ENCODE measurements at places on chromosomes 11 and 22.

DNA sequence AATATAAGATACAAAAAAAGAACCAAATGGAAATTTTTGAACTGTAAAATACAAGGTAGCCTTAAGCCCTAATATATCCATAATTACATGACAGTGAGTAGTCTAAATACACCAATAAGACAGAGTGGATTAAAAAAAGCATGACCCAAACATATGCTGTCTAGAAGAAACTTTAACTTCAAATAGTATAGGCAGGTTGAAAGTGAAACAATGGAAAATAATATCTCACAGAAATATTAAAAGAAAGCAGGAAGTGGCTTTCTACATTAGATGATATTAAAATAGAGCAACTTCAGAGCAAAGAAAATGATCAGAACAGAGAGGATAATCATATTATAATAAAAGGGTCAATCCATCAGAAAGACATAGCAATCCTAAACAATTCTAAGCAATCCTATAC, 21.8 kb downstream of the DCUN1D5 start:
- no peak for DNase-seq

DNA sequence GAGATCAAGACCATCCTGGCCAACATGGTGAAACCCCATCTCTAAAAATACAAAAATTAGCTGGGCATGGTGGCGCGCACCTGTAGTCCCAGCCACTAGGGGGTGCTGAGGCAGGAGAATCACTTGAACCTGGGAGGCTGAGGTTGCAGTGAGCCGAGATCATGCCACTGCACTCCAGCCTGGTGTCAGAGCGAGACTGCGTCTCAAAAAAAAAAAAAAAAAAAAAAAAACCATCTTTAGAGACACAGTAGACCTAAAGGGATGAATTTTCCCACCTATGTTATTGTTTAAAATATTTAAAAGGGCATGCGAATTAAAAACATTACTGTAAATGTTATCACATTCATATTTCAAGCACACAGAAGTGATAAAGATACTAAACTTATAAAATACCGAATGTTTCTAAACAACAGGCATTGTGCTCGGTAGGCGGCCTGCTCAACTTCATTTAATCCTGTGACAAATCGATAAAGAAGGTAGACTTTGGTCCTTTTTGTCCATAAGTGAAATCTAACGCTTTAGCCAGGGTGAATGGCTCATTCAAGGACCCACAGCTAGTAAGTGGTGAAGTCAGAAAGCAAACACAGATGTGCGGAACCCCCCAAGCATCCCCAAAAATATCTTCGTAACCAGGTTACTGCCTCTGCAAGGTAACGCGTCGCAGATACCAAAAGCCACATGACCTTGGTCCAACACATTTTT, 16.1 kb downstream of the NCAPD3 start:
- DNase-seq: peak; percentile 70

- DNase-seq: no peak
Measured at GRCh38 chr11:22713336-22713735, 46.9 kb downstream of the GAS2 start.

- no peak for DNase-seq
Measured at GRCh38 chr22:18966748-18967147, 30.7 kb upstream of the PRODH start.

DNA sequence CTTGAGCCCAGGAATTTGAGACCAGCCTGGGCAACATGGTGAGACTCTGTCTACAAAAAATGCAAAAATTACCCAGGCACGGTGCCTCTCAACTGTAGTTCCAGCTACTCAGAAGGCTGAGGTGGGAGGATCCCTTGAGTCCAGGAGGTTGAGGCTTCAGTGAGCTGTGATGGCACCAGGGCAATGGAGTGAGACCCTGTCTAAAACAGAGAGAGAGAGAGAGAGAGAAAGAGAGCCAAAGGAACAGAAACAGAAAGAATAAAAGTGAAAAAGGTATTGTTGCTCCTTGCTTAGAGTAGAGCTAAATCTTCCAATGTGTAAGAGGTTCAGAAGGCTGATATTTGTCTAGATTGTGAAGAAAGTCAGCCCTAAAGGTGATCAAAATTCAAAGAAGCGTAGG, 8.9 kb upstream of the ETS1 start:
- no peak for DNase-seq

- no peak for DNase-seq
Measured at GRCh38 chr11:111981270-111981669, 43.9 kb upstream of the DLAT start.

DNA sequence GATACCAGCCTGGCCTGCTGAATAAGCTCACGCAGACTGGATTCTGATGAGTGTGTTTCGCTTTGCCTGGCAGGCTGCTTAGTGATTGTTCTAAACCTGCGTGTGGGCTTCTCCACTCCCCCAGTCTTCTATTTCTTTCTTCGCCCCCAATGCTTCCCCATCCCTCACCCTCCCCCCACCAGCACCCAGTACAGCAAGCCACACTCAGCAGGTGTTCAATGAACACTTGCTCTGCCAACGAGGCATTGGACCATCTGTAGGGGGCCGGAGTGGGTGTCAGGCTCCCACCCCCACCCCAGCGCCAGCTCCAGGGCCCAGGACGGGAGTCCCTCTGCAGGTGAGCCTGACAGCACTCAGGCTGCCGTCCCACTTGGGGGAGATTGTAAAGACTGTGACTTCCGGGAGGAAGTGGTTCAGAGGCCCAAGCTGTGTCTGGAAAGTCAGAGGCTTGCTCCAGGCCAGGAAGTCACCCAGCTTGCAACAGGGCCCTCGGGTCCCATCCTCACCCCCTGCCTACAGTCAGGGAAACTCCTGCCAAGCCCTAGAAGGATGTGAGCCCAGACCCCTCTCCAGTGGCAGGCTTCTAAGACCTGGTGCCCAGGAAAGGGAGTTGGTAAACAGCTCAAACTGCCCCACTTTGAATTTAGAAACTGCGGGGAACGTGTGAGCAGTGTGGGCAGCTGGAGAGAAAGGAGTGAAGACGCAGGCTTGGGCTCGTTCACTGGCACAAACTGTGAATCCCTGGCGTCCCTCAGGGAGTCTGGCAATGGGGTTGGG, 66.3 kb upstream of the PRDM11 start:
- peak; percentile 71 for DNase-seq

DNA sequence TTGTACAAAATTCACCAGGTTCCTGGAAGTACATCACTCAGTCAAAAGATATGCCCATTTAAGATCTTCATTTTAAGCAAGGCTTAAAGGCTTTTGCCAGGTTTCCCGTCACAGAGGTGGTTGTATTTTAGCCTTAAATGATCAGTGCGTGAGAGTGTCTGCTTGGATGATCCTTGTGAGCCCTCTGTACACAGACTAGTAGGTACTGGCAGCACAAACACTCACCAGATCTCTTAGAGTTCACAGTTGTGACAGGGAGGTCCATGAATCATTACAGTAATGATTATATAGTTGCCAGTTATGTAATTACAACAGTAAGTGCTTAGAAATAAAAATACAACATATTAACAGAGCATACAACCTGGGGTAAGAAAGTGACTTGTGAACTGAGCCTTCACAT, 84.2 kb upstream of the SLC25A18 start:
- no peak for DNase-seq

GRCh38 chr22:39130892-39131855, 21.3 kb downstream of the CBX7 start:
- DNase-seq: no peak
